ENCODE measurements at places on chromosomes 4 and X.

- no peak for ATAC-seq
Observed at GRCh38 chr4:144699565-144699964, 53.6 kb downstream of the HHIP start.

DNA sequence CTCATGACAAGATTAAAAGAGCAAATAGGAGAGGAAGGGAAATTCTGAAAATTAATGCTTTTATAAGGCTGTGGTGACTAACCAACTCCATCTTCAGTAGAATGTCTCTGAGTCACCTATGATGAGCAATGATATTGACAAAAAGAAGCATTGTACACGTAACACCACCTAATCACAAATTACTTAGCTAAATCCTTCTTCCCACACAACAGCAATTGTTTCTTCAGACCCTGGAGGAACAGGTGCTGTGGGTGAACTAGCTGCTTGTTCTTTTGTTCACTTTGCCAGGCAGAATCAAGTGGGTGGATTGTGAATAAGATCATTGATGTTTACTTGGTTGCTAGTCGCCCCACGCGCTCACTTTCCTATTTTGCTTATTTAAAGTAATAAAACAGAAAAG, 315.5 kb downstream of the CAMK2D start:
- ATAC-seq, result peak; percentile 54

- peak; percentile 97 for ATAC-seq
Observed at GRCh38 chrX:50579955-50580354, 109.3 kb upstream of the DGKK start.

DNA sequence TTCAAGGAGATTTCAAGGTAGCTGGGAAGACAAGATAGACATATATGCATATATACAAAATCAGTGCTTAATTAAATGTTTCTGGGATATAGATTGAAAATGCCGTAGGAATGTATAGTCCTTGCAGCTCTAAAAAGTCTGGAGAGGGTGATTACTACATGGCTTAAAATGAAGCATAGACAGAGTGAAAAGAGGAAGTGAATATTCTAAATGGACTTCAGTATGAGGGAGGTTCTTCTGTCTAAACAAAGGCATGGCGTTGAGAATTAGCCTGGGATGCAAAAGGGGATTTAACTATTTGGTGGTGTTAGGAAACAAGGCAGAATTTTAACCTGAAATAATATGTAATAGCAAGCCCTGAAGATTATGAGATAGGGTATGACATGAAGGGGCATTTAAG, 141.5 kb upstream of the FRMPD4 start:
- no peak for ATAC-seq

- no peak for ATAC-seq
Observed at GRCh38 chrX:104318330-104319009, 63.7 kb upstream of the ESX1 start.

- ATAC-seq, result no peak
Observed at GRCh38 chrX:143580266-143580665, 55.6 kb downstream of the SLITRK4 start.

- no peak for ATAC-seq
Observed at GRCh38 chr4:39043058-39043860, 11.1 kb upstream of the TMEM156 start.

- no peak for ATAC-seq
Observed at GRCh38 chr4:159593681-159594080, 490.8 kb downstream of the RAPGEF2 start.

DNA sequence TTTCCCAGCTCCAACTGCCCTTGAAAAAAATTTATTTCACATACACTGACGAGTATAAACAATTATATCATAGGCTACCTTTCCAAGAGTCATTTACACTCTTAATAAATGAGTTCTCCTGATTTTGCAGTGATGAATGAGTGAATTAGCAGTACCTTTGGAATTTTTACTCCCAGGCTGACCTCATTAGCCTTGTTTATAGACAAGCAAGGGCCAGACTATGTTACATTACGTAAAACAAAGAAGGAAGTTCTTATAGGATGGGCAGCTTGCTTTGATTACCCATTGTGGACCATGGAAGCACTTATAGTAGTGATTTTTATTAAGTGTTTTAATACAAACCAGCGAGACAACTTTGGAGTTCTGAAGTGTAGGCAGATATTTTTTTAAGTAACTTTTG, 112.9 kb upstream of the C1QTNF7 start:
- no peak for ATAC-seq

GRCh38 chr4:83010111-83010521, 507 bp downstream of the LIN54 start:
- ATAC-seq, result peak; percentile 3

DNA sequence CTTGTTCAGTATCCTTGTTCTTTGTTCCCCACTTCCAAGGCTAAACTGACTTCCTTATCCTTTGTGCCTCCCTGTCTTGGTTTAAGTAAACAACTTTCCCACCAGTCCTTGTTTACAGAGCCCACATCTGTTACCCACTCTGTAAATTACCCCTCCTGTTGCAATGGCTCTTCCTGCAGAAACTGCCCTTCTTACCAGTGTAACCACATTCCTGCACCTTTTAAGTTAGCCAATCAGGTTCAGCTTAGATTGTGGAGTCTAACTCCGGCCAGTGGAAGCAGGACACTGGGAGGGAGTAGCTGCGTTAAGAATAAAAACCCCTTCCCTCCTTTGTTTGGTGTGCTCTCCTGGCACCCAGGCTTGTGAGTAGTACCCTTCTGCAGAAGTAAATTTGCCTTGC, 360.9 kb downstream of the PRDM5 start:
- no peak for ATAC-seq

DNA sequence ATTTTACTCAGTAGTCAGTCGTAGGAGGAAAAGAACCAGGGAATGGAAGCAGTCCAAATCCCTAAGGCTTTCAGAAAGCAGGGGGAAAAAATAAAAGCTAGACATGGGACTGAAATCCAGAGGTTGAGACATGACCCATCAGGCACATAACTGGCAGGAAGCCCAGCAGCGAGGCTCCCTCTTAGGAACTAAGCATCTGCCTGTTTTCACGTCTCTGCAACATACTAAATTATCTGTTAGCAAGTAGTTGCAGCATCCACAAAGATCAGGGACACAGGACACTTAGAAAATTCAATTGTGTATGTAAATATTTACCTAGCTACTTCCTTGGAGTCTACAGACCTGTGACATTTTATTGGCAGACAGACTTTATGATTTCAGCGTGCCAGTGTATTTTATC, 118.0 kb upstream of the EDNRA start:
- ATAC-seq, result peak; percentile 50

GRCh38 chrX:87338510-87338909, 179.1 kb upstream of the KLHL4 start:
- ATAC-seq, result 0 out of 3 replicates have a peak, but pooled peaks have one; percentile 22

- no peak for ATAC-seq
Observed at GRCh38 chr4:55830048-55830447, 10.5 kb downstream of the EXOC1L start.

GRCh38 chr4:111838406-111838930, 306.8 kb upstream of the FAM241A start:
- no peak for ATAC-seq

- ATAC-seq, result no peak
Observed at GRCh38 chr4:107592519-107592918, 127.5 kb downstream of the PAPSS1 start.

DNA sequence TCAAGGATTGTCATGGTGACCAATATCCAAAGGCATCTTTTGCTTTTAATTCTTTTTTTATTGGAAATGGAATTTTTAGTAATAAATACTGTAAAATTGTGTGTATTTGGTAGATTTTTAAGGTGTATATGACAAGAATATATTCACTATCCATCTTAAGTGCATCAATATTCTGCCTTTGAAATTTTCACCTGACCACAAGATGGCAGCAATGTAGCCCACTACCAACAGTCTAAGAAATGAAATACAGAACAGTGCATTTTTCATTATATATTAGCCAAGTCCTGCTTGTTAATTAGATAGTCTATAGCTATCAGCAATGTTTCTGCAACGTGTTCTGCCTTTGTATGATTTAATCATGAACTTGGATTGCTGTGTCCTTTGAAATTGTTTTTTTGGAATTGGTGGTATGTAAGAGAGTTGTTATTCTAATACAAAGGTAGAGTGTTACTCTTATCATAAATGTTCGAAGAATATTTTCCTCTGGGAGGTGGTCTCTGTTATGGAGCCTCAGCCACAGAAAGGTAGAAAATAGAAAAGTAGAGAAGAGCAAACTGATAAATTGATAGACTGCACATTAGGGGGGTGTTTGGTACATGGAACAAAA, 38.2 kb downstream of the HPGDS start:
- ATAC-seq, result peak; percentile 86

GRCh38 chrX:10356979-10357378, 200.2 kb downstream of the CLCN4 start:
- ATAC-seq, result no peak

GRCh38 chr4:3177905-3178304, 71.1 kb upstream of the MSANTD1 start:
- ATAC-seq, result no peak

GRCh38 chr4:10998846-10999245, 314.3 kb upstream of the CLNK start:
- ATAC-seq, result no peak

Data from SK-N-SH treated with all-trans-retinoic acid at 6 μM for 48 hours (cell line).